NCI-H2081 (cell line): ENCODE measurements at places on chromosomes 16 and 17.

DNA sequence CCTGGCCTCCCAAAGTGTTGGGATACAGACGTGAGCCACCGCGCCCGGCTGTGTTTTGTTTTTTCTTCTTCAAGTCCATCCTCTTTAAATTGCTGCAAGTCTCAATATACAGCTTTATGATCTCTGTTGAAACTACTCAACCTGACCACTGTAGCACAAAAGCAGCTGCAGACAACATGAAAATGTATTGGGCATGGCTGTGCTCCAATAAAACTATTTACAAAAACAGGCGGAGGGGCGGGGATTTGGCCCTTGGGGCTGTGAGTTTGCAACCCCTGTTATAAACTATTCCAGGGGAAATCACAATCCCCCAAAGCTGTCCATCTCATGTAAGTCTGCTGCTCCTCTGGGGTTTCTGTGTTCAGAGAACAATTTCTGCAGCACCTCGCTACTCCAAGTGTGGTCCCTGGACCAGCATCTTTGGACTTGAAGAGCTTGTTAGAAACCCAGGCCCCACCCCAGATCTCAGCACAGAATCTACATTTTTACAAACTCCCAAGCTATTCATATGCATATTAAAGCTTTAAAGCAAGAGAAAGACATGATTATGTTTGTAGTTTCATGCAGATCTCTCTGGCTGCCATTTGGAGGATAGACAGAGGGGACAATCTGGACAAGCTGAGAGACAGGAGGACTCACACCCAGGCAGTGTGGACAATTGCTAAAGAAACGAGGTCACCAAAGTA, 33.6 kb downstream of the TEKT5 start:
- no peak for DNase-seq

DNA sequence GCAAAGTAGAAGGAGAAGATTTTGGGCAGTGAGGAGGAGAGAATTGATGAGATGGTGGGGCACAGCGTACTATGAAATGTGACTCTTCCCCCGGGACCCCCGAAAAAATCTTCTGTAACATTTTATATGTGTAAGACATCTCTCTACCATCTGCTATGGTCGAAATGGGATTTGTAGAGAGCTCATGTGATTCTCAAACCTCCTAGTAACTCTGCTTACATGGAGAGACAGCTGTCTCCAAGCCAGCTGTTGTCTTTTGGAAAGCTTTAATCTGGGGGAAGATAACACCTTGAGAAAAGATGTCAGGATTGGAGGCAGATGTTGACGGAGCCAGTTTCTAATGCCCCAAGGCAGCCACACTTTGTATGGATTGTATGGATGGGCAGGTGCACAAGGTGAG, 94.1 kb downstream of the PRKCB start:
- DNase-seq, result no peak

DNA sequence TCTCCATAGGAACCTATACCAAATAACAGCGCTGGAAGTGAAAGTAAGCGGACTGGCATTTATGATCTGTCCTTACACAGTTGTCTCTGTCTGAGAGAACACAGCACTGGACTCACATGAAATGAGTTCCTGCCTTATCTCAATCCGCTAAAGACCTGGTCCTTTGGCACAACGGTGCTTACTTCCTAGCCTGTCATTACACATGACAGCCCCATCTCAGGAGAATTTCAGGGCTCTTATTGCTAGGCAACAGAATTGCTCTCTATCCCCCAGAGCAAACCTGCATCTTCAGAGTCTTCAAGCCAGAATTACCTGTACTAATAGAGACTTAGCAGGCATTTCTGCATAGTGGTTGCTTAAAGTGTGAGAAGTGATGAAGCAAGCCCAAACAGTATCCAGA, 4.3 kb downstream of the KCNJ2 start:
- DNase-seq, result no peak

DNA sequence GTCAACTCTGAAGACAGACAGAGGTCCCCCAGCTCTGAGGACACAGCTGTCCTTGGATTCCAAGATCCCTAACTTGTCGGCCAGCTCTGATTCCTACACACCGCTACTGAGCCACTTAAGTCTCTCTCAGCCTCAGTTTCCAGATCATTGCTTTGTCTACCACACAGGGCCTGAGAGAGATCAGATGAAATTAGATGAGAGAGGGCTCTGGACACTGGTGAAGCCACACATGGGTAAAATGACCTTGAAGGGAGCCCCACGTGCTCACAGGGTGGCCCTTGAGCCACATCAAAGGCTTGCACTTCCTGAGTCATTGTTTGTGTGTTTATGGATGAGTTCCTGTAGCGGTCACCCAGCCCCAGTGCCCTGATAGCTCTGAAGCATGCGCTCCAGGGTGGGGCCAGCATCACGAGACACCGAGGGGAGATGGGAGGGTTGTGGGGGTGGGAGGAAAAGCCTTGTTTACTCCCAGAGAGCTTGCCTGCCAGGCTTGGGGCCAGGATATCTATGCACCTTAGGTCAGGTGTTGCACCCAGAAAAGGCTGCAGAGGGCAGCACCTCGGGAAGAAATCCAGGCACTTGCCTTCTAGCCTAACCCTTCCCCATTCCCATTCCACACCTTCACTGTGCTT, 32.7 kb upstream of the SLC6A2 start:
- DNase-seq, result no peak

- peak; percentile 72 for DNase-seq
These were observed 13.5 kb downstream of the SPHK1 start for GRCh38 chr17:76397687-76398522.

GRCh38 chr17:47945529-47946508, 4.4 kb downstream of the PNPO start:
- DNase-seq, result no peak

- no peak for DNase-seq
These were observed 7.6 kb downstream of the PDILT start for GRCh38 chr16:20396846-20397467.

DNA sequence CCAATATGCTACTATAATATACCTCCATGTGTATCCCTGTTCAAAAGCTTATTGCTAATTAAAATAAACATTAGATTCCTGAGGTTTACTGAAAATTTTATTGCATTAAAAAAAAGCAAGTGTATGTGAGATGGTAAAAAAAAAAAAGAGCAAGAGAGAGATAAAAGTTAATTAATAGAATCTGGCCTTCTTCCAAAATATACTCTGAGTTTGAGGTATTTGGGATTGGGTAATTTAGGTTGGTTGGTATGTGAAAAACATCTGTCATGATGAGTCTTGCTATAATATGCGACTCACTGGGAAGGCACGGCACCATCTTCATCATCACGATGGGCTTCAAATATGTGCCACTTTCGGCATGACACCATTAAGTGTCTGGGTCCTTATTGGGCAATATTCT, 711.1 kb upstream of the SOX9 start:
- DNase-seq, result no peak

DNA sequence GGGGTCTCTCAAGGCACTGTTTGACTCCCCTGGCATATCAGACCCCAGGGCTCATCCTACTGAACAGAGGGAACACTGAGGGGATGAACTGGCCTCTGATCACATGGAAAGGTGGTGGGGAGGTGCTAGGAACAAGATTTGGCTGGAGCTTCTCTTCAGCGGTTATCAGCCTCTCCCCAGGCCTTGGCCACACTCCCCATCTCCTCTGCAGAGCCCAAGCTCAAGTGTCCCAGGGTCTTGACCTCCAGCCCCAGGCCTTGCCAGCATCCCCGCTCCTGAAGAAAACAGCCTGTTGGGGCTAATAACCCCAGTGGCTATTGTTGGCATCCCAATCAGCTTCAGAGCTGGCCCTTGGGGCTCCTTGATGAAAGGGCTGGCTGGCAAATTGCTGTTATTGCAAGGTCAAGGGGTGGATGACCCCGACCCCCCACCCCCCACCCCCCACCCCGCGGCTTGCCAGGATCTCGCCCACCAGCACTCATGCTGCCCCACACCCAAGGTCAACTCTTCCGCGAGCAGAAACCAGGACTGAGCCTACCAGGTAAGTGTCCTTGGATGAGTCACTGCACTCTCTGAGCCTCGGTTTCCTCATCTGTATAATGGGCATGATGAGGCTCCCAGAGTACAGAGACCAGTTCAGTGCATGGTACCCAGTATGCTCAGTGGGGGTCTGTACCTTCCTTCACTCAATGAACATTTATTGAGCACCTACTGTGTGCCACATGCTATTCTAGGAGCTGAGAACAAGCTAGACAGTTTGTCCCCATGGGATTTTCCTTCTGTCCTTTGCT, 18.8 kb upstream of the FAM83G start:
- DNase-seq, result no peak

- peak; percentile 17 for DNase-seq
These were observed 748 bp upstream of the CMTM3 start for GRCh38 chr16:66603537-66604375.

GRCh38 chr17:77245162-77245926, 104.6 kb downstream of the SEC14L1 start:
- DNase-seq, result no peak

- no peak for DNase-seq
These were observed 324.7 kb downstream of the SEC14L1 start for GRCh38 chr17:77465358-77466041.
